ENCODE measurements at places on chromosomes 1 and 21.

GRCh38 chr1:43611950-43612349 is 38.0 kb upstream of the KDM4A start:
- no peak for DNase-seq

- no peak for DNase-seq
These were observed 215.8 kb downstream of the MATN1 start for GRCh38 chr1:30507401-30508174.

- no peak for DNase-seq
These were observed 5.3 kb upstream of the LRRC39 start for GRCh38 chr1:100183370-100183769.

- no peak for DNase-seq
These were observed 6.2 kb downstream of the FAM131C start for GRCh38 chr1:16067127-16067768.

- DNase-seq = peak; percentile 99
These were observed 881.5 kb downstream of the LTN1 start for GRCh38 chr21:28111151-28111619.

DNA sequence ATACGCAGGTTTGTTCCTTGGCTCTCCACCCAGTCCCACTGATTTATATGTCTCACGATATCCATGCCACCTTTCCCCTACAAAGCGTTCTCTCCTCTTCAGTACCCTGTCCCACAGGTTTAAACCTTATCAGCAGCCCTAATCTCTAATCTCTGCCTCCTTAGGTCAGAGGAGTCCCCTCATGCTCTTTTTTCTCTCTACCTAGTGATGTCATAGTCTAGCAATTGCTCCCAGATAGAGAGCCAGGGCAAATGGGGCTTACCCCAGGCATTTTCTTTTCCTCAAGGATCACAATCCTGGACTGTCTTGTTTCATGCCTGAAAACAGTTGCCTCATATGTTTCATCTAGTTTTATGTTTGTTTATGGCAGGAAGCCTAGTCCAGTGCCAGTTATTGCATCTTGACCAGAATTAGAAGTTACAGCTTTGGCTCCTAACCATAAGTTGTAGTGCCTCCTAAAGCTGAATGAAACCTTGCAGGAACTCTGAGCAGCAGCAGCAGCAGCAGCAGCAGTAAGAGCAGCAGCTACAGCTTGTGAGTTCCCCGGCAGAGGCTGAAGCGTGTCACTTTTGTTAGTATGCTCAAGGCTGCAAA is 26.7 kb upstream of the TP53BP2 start:
- DNase-seq = peak; percentile 7

DNA sequence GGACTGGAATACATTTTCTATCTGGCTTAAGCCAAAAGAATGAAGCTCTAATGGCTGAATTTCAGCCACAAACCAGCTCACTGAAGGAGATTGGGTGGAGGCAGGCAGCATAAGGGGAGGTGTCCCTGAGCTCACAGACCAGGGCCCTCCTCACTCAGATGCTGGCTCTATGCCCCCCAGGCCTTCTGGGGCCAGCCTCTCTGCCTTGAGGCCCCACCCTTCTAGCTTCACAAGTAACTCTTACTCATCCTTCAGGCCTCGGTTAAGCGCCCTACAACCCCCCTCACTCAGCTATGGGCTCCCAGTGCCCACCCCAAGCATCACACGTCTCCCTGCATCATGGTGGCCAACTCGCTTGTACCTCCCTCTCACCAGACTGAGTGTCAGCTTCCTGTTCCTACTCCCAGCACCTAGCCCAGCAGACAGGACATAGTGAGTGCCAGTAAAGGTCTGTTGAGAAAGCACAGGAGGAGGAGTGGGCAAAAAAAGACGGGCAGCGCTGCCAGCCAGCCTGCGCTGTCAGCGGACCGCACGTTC is 40.8 kb upstream of the GPR157 start:
- DNase-seq = no peak

- no peak for DNase-seq
These were observed 293.9 kb upstream of the PROX1 start for GRCh38 chr1:213693864-213694263.

DNA sequence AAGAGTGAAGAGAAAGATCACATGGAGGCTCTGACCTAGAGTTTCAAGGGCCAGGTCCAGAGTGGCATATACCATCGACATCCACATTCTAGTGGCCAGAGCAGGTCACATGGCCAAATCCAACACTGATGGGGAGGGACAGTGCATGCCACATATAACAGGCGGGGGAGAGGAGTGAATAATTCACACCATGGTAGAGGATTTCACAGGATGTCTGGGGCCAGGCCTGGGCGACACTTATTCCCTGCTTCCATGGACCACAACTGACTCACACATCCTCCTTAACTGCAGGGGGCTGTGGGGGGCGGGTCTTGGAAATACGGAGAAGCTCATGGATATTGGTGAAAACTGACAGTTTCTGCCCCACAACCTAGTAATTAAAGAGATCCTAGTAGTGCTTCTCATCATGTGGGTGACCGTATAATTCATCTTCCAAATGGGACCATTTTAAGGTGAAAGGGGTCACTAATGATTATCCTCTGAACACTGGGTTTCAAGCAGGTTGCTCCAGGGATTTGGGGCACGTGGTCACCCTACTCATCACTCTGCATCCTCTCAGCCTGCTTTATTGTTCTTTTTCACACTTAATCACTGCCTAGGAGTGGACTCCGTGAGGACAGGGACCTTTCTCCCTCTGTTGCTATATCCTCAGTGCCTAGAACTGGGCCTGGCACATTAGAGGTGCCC is 44.0 kb downstream of the IGSF21 start:
- no peak for DNase-seq

- no peak for DNase-seq
These were observed 31.8 kb downstream of the AHDC1 start for GRCh38 chr1:27572019-27572678.

GRCh38 chr1:204503913-204504519 is 9.4 kb upstream of the PIK3C2B start:
- no peak for DNase-seq

DNA sequence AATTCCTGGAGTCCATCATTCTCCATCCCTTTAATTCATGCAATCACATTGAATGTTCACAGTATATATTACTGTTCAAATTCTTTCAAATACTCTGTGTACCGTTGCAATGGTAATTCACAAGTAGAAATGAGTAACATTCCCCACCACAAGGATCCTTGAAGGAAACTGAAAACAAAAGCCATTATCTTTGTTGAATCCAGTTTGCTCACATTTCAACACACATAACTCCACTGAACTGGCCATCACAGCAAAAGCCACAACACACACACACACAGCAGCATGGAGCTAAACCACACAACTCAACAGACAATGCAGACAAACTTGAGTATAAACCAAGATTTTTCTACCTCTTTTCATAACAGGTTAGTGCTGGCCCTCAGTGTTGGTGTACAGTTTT is 188.3 kb upstream of the GREM2 start:
- DNase-seq = no peak

DNA sequence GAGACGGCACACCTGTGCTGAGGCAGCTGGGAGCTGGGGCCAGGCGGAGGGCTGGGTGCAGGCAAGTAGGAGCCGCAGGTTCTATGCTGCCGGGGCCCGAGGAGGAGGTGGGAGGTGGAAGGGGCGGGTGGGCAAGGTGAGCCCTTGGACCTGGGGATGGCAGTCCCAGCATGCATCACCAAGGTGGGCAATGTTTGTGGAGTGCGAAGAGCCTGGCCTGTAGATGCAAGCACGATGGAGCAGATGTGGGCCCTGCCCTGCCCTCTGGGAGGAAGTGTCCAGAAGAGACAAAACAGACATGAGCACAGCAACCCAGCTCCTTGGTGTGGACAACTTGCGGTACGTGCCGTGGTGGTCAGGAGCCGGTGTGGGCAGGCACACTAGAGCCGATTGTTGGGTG is 28.3 kb upstream of the AJAP1 start:
- no peak for DNase-seq

DNA sequence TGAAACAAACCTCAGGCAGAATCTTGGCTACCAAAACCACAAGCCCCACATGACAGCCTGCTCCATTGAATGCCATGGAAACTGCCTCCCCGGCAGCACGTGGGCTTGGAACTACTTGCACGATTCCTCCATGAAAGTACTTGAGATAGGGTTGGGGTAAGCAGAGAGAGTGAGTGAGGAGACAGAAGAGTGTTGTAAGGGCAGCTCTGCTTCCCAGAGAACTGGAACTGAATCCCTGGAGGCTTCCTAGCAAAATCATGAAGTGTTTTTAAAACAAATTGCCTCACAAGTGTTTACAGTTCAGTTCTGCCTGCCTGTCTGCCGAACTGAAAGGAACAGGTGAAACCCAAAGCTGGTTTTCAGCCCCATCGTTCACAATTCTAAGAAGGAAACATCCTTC is 35.3 kb upstream of the DNASE2B start:
- DNase-seq = no peak

- no peak for DNase-seq
These were observed 482 bp upstream of the MTR start for GRCh38 chr1:236794585-236795034.

DNA sequence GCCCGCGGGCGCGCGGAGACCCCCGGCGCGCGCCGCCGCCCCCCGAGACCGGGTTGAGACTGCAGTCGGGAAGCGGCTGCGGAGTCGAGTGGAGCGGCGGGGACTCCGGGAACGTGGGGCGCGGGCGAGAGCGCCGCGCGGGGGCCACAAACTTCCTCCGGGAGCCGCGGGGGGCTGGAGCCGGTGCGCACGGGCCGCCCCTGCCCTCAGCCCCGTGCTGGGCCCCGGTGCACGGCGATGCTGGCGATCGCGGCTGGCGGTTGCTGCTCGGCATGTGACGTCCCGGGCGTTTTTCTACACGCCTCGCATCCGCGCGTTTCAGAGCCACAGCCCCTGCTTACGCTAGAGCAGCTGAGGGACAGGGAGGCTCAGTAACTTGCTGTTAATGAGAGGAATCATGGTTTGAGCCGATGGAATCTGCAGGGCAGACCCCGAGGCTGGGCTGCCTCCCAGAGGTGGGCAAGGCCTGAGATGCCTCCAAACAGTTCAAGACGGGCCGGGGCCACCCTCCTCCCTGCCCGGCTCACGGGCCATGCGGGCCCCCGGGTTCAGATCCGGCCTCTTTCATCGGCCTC is 520 bp downstream of the TMEM201 start:
- DNase-seq = no peak

DNA sequence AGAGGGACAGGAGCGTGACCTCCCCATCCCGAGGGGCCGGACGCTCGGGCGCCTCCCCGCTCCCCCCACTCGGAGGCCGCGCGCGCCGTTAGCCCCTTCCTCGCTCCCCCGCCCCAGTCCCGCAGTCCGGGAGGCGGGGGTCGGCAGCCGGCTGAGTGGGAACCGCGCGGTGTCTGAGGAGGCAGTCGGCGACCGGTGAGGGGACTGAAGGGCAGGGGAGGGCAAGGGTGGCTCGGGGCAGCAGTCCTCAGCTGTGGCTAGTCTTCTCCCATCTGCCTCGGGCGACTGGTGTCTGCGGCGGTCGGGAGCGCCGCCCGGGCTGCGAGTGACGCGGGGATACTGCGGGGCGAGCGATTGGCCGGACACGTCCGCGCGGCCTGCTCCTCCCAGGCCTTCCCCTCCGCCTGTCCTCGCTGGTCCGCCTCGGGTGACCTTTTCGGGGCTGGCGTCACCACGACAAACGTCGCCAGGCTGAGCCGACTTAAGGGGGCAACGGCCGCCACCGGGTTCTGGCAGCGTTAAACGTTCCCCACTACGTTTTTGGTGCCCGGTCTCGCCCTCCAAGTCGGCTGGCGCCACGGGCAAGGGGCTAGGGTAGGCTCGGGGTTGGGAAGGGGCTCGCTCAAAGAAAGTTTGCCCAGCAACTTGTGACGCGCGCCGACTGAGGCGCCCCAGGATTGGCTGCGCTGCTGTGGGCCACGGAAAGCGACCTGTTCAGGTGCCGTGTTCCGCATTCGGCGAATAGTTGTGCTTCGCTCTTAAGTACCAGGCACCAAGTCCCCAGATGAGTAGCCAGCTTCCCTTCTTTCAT is 538 bp downstream of the ZNF672 start:
- no peak for DNase-seq

DNA sequence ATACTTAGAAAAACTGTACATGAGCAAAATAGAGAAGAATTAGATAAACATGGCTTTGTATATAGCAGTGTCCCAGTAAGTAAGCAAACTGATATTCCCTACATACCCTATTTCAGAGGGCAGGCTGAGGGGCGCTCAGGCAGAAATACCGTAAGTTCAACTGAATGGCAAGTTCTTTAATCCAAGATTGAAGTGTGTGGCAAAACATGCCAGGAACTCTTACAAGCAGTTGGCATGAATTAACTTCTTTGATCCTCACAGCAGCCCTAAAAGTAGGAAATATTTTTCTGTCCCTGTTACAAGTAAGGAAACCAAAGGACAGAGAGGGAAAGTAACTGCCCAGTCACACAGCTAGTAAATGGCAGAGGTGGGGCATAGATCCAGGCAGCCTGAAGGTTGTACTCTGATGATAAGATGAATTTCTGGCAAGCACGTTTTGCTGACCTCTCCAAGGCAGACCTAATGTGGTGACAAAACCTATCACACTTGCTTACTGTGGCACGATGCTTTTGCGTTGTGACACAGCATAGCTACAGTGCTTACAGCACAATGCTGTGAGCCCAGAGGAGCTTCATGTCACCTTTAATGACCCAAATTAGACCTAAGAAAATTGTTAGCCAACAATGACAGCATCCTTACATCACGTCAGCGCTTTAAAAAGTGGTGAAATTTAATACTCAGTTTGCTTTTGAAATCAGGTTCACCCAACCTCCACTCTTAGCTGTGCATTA is 35.0 kb upstream of the THEM4 start:
- DNase-seq = no peak

DNA sequence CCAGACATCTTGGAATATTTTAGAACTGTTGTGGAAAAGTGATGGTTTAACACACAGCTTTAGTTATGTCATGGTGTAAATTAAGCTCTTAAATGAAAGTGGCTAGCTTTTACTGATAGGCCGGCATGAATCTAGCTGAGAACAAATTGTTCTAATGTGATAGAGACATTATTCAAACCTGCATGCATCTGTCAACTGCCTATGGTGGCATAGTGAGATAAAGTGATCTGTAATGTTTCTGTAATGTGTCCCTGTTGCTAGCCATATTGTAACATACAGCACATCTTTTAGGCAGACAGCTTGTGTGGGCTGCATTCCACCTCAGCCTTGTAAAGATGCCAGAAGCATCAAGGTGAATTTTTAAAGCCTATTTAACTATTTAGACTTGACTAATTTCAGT is 16.0 kb downstream of the LRIG2 start:
- no peak for DNase-seq

DNA sequence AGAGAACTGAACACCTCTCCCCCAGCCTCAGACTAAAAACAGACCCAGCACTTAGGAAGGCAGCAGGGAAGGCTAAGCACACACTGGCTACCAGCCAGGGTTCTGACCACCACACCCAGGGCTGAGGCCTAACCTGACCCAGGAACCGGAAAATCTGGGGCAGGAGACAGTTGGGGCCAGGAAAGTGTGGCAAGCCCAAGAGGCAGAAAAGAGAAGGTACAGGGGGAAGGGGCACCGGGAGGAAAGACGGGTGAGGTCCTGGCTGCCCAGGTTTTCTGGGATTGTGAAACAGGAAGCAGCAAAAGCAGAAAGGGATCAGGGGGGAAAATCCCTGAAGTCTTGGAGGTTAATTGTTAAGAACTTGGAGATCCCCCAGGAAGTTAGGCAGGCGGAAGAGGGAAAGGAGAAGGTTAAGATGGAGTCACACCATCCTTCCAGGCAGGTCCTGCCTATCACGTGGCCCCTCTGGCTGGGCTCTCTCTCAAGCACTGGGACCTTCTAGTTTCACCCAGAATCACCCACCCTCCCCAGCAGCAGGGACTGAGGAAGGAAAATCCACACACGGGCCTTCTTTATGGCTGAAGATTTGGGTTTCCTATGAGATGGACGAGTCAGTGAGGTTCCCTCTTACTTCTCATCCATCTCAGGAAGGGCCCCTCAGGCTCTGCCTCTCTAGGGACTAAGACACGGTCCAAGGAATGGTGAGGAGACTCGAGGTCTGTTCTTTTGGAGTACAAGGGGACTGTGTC is 2.6 kb downstream of the HDGF start:
- DNase-seq = no peak

Data from AG09319 (cell line).